CD4-positive, alpha-beta T cell treated with Interleukin-6 at 100 ng/mL for 8 hours (primary cell): ENCODE measurements at places on chromosomes 4 and X.

- DNase-seq: no peak
Measured at GRCh38 chr4:24143741-24144140, 253.9 kb upstream of the PPARGC1A start.

GRCh38 chrX:12906046-12906761 lies at the start of gene TLR8:
Gene TLR8, plus strand, starts transcription at chrX:12906620. Its CDS starts 87 bp downstream, at chrX:12906707.
- DNase-seq: no peak

DNA sequence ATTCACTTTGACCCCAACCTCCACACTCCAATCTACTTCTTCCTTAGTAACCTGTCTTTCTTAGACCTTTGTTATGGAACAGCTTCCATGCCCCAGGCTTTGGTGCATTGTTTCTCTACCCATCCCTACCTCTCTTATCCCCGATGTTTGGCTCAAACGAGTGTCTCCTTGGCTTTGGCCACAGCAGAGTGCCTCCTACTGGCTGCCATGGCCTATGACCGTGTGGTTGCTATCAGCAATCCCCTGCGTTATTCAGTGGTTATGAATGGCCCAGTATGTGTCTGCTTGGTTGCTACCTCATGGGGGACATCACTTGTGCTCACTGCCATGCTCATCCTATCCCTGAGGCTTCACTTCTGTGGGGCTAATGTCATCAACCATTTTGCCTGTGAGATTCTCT lies 344 bp downstream of the OR13H1 start:
- no peak for DNase-seq

DNA sequence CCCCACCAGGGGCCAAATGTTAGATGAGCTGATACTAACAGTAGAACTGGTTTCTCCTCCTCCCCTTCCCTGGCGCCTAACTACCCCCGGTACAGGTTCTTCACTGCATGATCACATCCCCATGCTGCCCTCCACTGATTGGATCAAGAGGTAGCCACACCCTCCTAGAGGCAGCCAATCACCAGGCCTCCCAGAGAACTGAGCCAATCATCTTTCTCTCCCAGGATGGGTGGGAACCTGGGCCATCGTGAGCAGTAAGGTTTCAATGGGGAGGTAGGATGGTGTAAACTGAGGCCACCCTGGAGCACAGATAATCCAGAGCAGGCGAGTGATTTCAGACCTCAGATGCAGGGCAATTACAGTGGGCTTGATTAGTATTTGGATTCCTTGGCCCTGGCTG lies 64.2 kb downstream of the PPP2R2C start:
- DNase-seq: no peak

DNA sequence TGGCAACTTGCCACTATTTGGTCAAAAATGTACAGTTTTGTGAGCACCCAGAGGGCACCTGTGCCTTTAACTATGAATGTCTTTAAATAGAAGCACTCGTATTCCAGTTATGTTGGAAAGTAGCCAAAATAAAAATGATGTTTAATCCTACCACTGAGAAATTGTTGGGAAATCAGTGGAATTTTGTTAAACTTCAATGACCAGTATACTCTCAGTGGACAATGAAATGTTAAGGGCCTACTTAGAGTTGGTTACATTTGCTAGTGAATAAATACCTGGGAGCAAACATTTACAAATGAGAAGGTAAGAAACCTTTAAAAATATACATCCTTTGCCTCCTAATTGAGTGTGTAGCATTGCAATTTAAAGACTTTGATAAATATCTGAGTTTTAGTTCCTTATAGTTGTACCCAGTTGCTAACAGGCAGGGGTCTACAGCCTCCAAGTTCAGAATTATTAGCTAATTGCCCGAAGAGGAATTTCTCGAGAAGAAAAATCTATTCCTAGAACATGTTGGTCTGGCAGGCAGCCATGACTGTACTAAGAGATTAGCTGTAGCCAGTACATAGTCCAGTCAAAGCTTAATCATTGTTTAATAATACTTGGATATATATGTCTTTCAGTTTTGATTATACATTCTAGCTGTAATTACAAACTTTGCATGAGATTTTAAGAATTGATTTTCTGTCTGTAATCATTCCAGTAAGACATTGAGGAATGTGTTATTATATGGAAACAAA lies 93.2 kb downstream of the IL1RAPL2 start:
- DNase-seq: no peak
